GM03348 (cell line): ENCODE measurements at places on chromosomes 4 and X.

- no peak for DNase-seq
Observed at GRCh38 chr4:178233906-178234305, 791.7 kb upstream of the AGA start.

- no peak for DNase-seq
Observed at GRCh38 chr4:102832667-102833066, 5.3 kb upstream of the UBE2D3 start.

DNA sequence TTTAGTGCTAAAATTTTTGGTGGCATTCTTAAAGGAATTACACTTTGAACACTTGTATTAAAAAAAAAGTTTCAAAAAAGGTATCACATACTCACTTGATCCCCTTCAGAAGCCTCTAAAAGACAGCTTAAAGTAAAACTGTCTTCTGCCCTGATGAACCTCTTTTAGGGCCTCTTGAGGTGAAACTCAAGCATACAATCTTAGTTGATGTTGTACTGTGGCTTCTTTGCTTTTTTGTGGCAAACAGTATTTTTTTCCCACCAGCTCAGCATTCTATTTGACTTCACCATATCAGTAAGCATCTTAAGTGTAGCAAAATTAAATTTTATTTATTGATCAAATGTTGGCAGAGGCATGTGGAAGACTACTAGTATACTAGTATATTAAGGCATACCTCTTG, 13.7 kb downstream of the SEC24B start:
- no peak for DNase-seq

- DNase-seq = no peak
Observed at GRCh38 chrX:133068461-133068860, 28.4 kb downstream of the USP26 start.

DNA sequence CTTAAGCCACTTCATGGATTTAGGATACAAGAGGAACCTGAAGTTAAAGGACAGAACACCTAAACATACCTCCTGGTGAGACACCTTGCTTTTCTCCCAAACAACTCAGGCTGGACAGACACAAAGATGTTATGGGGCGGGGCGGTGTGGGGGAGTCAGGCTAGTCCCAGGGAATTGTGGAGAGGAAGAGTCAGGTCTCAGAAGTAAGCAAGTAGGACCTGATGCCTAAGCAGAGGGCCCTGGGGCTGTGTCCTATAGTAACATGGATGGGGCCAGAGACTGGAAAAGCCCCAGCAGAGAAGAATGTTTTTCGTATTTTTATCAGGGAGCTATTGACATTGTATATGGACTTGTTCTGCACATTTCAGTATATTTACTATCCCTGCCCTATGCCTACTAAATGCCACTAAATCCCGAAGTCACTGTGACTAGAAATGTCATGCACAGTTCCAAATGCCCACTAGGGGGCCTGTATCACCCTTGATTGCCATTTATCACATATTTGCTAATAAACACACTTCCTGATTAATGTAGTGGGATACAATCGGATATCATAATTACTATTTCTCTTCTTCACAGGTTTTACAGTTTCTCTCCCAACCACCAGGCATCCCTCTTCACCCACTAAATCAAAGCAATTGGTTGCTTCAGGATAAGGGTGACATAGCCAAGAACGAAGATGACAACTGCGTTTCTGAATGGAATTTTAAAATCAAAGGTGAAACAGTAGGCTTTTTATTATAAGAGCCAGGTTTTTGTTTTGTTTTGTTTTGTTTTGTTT, 23.8 kb upstream of the ARHGAP10 start:
- peak; percentile 63 for DNase-seq

DNA sequence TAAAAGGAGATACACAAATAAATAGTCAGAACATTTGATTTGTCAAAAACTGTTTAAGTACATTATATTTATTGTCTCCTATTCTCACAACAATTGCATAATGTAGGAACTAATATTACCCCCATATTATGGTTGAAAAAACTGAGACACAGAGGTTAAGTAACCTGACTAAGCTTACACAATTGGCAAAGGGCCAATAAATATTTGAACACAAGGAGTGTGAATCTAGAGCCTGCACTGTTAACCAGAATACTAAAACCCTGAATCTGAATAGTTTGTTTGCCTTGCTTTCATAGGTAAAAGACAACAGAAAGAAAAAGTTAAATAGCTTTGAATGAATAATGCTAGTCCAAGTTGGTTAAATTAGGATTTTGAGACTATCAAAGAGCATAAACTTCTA, 55.2 kb downstream of the IL13RA2 start:
- DNase-seq = no peak

DNA sequence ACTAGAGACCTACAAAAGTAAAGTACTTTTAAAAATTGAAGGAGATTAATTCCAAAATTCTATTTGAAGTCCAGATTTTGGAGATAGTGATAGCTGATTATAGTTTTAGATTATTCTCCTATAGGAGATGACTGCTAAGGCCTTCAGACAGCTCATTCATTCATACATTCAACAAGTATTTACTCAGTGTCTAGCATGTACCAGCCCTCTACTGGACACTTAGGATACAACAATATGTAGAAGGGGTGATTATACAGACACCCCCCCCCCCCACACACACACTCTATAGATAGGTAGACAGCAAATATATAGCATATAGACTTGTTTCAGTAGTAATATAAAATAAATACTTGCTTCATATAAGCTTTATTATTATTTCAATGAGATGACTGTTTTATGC, 60.4 kb upstream of the TAF9B start:
- DNase-seq = peak; percentile 7

- DNase-seq = peak; percentile 67
Observed at GRCh38 chr4:25817059-25817681, 45.6 kb downstream of the SEL1L3 start.

GRCh38 chrX:130981836-130982235, 76.3 kb upstream of the ARHGAP36 start:
- DNase-seq = no peak
